ENCODE measurements at places on chromosomes 4 and X. TPM values are rescaled to one million over a fixed set of nuclear protein-coding genes. Genes with fewer than 3 reads are reported as not detected.

- DNase-seq, result no peak
Measured at GRCh38 chrX:16552546-16552945, 97.4 kb upstream of the S100G start.

- no peak for DNase-seq
Measured at GRCh38 chr4:138114434-138114833, 127.7 kb downstream of the SLC7A11 start.

DNA sequence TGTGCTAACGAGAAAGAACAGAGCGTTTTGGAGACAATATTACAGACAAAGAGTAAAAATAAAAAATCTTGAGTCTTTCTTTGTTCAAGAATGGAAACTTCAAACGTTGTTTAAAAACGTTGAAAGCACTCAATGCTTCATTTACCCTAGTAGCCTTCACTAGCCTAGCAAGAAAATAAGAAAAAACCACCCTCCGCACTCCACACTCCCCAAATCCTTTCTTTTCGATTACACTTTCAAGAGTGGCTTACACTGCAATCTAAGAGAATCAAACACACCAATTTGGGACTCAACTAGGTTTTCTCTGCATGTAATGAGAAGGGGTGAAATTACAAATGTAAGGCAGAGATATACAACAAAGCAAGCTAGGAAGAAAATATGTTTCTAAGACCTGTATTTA is 4.7 kb downstream of the TMSB4X start:
- no peak for DNase-seq

GRCh38 chrX:24480400-24480865 is 15.3 kb downstream of the PDK3 start:
- DNase-seq, result no peak

DNA sequence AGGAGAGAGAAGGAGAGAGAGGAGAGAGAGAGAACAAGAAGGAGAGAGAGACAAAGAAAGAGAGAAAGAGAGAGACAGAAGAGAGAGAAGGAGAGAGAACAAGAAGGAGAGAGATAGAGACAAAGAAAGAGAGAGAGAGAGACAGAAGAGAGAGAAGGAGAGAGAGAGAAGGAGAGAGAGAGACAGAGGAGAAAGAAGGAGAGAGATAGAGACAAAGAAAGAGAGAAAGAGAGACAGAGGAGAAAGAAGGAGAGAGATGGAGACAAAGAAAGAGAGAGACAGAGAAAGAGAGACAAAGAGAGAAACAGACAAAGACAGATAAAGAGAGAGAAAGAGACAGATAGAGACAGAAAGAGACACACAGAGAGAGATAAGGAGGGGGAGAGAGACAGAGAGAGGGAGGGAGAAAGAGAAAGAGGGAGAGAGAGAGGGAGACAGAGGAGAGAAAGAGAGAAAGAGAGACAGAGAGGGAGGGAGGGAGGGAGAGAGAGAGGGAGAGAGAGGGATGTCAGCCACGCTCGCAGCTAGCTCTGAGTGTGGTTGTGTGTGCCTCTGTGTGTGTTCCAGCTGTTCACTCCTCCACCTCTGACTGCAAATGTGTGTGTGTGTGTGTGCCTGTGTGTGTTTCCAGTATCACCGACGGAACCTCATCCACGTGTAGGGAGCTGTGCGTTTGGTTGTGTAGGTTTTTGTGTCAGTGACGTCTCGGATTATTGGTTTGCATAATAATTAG is 105.8 kb downstream of the CRLF2 start:
- no peak for DNase-seq

DNA sequence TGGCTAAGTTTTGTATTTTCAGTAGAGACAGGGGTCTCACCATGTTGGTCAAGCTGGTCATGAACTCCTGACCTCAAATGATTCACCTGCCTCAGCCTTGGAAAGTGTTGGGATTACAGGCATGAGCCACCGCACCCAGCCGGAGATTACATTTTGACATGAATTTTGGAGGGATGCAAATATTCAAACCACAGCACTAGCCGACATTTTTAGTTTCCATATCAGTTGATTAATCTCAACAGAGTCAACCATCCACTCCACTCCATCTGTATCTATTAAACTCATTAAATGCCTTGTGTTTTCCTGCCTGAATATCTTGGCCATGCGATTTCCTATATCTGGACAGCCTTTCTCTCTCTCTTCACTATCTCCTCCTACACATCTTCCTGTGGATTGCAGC is 64.1 kb upstream of the PDGFRA start:
- no peak for DNase-seq

GRCh38 chr4:30839583-30840520 is 119.7 kb downstream of the PCDH7 start:
- DNase-seq, result no peak

ALAS2 gene
- total RNA-seq, result not detected

ABCG2 gene
- 15.3 TPM for total RNA-seq

- DNase-seq, result no peak
Measured at GRCh38 chrX:2521092-2521926, 20.5 kb upstream of the DHRSX start.

SLC2A9 gene
- total RNA-seq, result 9.8 TPM

- no peak for DNase-seq
Measured at GRCh38 chrX:140509468-140510305, 4.8 kb upstream of the SOX3 start.

- DNase-seq, result no peak
Measured at GRCh38 chrX:107673431-107673830, 45.1 kb downstream of the PRPS1 start.

DNA sequence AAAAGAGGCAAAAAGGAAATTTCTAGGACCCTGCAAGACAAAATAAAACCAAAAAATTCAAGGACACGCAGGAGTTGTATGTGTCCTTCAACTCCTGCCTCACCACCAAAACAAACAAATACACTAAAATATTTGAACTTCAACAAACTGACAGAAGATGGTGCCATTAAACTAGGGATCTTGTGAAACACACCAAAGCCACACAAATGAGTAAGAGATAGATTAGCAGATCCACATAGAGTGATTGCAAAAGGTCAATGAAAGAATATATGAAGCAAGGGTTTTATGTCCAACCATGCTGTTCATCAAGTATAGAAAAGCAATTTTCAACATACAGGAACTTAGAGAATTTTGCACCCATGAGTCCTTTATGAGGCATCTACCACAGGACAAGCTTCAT is 40.1 kb upstream of the SCML1 start:
- no peak for DNase-seq

GRCh38 chrX:154732421-154733065 is 18.3 kb downstream of the GAB3 start:
- DNase-seq, result no peak

- DNase-seq, result no peak
Measured at GRCh38 chrX:44705817-44706551, 137.8 kb upstream of the DUSP21 start.

DNA sequence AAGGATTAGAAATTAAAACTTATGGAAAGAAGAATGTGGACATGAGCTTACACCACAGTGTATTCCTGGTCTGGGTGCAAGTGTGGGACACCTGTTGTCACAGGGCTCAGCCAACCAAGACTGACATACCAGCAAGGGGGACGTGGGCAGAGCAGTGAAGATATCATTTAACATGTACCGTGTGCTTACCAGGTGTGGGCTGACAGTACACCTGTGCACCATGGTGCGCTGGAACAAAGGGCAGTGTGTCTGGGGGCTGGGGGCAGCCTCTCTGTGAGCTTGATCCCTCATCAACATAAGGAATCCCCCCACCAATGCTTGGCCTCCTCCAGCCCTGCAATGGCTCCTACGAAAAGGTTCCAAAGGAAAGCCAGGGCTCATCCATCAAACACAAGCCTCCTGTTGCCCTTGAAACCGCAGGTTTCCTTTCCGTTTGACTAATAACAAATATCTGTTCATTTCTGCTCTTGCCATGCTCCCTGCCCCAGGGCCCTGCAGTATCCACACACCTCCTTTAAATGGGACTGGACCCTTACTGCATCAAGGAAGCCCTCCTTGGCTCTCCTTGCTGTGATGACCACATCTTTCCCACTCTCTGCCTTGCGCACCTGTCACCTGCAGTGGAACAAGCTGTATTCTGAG is 16.7 kb downstream of the EVC2 start:
- no peak for DNase-seq

GRCh38 chrX:138856881-138857604 is 145.5 kb upstream of the FGF13 start:
- DNase-seq, result no peak

DNA sequence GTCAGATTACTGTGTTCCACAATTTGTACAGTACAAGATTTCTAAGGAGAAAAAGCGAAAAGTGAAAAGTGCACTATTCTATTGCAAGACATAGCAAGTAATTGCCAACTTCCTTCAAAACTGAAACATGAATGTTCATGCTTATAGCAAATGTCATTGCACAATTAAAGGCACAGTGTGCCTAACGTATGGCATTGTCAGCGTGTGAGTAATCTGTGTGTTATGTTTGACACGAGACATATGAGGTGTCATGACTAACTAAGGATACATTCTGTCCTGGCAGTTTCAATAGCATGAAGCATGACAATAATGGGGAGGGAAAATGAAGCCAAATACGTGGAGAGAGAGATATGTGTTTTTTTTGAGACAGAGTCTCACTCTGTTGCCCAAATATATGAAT is 33.6 kb upstream of the TBC1D9 start:
- DNase-seq, result no peak

GK2 gene
- 3.9 TPM for total RNA-seq
